RWPE2 (cell line): ENCODE measurements at places on chromosomes 11 and 22.

DNA sequence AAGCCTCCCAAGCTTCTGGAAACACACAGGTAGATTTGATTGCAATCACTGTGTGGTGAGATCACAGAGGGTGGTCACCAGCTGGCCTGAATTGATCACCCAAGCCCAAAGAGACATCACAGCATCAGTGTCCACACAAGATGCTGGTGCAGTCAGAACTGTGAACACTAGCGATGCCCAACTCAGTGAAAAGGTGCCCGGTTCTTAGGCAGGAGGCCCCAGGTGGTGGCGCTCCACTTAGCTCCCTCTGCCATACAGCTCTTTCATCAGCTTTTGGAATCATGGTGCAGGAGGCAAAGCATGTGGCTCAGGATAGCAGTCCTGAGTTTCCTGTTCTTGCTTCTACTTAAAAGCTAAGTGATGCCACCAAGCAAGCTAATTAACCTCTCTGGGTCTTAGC lies 11.1 kb downstream of the DGCR2 start:
- DNase-seq, result no peak

DNA sequence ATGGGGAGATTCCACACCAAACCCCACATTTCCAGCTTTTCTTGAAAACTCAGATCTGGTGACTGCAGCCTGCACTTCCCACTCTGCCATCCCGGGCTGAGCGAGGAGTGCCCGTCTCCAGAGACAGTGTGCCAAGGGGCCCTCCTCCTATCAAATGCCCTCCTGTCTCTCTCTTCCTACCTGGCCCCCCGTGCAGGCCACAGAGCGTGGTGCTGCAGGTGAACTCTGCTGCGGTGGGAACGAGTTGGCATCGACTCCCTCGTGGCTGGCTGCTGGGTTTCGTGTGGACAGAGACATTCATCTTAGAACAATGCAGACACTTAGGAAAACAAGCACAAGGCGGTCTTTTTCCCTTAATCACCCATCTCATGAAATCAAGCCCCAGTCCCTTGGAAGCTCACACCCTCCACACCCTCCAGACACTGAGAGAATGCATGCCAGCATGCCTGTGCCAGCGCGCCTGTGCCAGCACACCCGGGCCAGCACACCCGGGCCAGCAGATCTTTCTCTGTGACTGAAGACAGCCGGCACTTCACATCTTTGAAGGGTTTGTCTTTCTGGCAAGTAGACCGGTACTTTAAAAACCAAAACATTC lies 65.0 kb downstream of the PARVB start:
- DNase-seq, result no peak

DNA sequence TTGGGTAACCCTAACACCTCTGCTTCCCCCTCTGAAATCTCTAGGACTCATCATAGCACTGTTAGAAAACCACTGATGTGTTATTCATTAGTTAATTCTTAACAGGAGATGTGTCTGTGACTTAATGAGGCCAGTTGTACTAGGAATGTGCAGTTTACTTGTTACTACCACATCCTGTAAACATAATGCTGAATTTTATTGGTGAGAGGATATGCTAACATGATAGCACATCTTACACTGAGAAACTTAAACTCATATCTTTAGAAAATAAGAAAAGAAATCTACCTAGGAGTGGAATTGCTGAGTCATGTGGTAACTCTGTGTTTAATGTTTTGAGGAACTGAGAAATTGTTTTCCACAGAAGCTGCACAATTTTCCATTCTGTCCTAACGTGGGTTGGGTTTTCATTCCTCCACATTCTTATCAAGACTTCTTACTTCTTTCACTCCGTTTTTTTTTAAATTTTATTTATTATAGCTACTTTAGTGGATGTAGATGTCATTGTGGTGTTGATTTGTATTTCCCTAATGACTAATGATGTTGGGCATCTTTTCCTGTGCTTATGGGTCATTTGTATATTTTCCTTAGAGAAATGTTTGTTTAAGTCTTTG lies 33.7 kb downstream of the RNF121 start:
- no peak for DNase-seq

DNA sequence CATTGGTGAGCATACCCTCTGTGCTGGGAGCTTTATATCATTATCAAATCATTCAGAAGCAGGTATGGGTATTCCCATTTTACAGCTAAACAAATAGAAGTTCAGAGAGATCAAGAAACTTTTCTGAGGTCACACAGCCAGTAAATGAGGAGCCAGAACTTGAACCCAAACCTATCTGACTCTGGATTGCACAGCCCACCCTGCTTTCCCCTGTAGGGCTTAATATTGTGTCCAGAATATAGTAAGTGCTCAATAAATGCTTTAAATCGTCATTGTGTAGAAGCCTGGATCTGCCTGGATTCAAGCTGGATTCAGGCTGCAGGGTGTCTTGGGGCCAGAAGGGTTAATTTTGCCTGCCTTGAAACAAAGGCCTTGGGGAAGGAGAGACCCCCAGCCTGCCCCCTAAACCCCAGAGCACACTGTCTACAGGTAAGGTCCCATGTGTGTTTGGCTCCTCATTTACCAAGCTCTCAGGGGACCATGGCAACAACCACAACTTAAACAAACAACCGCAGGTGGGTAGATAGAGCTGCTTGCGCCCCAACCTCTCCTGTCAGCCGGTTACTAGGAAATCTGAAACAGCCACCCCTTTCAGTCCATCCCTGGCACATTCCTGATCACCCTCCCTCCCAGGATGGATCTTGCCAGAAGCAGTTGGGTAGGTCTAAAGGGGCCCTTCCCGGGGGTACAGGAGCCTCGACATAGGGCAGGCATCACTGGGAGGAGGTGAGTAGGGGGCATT lies 3.0 kb upstream of the SEC14L3 start:
- no peak for DNase-seq

DNA sequence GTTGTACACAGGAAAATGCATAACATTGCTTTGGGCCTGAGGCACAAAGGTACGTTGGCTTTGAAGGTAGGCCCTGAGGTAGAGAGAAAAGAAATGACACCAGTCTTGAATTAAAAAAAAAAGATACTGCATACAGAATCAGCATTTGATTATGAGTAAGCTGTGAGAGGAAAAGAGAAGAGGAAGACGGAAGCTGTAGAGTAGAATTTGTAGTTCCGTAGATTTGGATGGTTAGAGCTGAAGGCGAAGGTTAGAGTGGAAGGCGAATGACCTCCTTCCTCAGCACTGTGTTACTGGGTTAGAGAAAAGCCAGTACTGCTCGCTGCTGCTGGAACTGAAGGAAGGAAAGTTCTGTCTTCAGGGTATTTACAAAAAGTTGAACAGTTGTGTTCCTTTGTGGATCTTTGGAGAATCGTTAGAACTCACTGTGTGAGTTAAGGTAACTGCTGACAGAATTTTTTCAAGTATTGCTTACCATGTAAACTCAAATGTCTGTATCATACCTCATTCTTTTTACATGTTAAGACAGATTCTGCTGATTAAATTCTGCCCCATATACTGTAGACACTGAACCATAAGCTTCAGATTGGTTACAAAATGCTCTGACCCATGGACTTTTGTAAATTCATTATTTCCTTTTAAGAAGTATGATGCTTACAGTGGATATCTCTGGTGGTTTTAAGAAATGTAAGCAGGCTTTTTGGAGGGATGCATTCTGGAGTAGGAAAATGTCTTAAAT lies 50.2 kb downstream of the MCAM start:
- DNase-seq, result no peak

DNA sequence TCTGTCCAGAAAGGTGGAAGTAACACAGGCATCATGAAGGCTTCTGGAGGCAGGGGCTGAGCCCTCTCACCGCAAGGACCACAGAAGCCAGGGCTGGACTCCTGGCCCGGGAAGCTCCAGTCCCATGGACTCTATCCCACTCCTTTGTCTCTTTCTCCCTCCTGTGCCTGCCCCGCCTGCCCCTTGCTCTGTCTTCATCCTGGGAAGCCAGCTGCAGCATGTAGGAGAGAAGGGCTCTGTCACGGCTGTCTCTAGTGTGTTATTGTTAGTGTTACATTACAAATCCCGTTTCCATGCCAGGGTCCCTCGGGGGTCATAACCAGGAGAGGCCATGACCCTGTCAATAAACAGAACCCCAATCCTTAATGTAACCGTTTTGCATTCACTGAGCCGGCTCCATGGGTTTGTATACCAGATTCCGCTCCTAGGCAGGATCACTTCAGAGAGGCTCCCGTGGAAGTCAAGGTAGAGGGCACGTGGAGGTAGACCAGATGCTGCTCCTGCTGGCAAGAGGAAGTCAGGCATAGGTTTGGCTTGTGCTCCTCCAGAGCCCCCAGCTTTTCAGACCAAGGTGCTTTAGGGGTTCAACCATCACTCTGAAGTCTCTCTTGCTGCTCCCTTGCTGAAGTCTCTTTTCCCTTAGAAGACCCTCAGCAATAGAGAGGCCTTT lies 293.2 kb downstream of the ETS1 start:
- no peak for DNase-seq

- no peak for DNase-seq
Measured at GRCh38 chr11:16179676-16180075, 176.7 kb downstream of the SOX6 start.

- no peak for DNase-seq
Measured at GRCh38 chr11:113305440-113306336, 8.7 kb upstream of the TTC12 start.
